ENCODE measurements at places on chromosomes 3 and 15. TPM values are rescaled to one million over a fixed set of nuclear protein-coding genes. Genes with fewer than 3 reads are reported as not detected.
A peak's percentile ranks its signal among the peaks of the same experiment; 100 is the strongest.

PLS1 gene
- total RNA-seq = 83.5 TPM

DNA sequence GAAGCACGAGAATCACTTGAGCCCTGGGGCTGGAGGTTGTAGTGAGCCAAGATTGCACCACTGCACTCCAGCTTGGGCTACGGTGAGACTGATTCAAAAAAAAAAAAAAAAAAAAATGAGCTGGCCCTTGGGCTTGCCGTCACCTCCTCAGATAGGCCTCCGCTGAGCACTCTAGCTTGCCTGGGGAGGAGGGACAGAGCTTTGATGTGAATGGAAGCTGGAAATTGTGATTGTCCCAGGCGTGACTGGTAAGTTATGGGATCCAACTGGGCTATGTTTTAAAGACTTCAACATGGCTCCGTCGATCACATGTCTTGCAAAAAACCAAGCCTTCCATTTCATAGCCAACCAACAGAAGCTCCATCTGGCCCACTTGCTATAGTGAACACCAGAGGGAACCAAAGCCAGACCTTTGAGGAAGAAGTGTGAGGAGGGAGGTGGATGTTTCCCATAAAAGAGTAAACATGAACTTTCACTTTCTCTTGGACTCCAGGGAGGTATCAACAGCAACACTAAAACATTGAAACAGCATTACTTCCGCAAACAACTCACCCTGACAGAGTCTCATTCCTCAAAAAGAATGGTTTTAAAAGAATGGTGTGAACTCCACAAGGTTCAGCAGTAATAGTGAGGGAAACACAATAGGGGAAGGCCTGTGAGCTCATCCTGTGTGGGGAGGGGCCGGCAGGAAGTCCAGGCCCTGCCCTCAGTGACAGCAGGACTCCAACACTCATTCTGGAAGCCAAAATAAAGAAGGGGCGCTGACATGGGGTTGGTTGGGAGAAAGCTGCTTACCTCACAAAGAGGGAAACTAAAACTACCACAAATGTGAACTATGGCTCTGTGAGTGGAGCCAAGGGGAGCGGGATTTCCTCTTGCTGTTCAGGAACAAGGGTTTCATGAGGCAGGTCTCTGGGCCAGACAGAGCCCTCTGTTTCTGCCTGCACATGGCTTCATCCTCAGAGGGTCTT lies 59.2 kb upstream of the IL12A start:
- DNase-seq = peak; percentile 73

- no peak for DNase-seq
Measured at GRCh38 chr3:94596887-94597566, 534.2 kb downstream of the NSUN3 start.

DNA sequence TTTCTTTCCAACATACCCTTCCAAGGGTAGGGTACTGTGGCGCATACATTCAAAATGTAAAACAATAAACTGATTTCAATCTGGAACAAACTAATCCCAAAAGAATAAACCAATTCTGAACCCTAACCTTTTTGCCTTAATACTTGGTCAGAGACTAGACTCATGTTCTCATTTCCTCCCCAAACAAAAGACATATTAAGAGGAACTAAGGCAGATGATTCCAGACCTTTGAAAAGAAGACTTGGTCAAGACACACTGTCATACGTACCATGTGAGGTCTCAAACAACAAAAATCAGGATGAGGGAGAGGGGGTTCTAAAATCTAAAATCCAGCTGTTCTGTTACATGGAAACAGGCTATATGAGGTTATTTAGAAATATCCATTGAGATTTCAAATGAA lies 102.1 kb downstream of the RFTN1 start:
- no peak for DNase-seq

DNA sequence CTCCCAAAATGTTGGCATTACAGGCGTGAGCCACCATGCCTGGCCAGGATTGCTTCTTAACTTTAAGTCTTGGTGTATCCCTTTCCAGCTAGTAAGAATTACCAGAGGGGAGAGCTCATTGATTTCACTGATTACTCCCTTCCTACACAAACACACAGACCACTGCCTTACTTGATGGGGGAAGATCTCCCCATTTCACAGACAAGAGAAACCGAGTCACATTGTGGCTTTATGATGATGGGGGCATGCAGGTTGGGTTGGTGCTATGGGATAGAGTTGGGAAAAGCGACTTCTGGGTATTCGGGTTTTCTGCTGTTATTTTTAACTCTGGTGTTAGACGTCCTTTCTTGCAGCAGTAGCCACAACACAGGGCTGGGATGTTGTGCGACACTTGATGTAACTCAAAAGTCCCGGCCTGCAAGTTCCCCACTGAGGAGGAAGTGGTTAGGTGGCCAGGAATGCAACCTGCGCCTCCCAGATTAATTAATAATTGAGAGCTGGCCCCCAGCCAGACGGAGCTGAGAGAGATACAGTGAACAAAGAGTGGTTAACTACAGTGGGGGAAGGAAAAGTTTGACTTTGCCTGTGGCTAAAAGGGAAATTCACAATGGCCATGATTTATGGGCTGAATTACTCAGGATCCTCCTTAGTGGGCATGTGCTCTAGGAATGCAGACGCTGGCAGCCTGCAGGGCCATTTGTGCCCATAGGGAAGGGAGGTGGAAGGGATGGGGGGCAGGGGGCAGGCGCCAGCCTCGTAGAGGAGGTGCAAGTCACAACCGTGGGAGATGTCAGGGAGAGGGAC lies 63.6 kb downstream of the SMAD6 start:
- DNase-seq = peak; percentile 99

PDZRN3 gene
- 0.17 TPM for total RNA-seq

DNA sequence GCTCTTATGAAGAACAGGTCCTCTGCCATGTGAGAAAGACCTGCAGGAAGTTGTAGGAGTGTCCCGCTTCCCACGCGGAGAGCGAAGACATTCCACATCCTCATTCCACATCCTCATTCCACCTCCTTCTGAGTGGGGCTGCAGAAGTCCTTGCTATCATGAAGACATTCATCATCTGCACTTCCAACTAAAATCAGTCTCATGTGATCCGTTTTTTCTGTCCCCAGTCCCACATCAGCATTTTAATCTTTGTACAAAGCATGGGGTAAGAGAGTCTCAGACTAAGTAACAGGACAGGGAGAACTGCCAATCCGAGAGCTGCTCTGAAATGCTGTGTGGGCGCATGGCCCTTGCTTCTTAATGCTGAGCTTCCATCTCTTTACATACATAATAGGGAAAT lies 227.2 kb downstream of the RSRC1 start:
- DNase-seq = no peak

DNA sequence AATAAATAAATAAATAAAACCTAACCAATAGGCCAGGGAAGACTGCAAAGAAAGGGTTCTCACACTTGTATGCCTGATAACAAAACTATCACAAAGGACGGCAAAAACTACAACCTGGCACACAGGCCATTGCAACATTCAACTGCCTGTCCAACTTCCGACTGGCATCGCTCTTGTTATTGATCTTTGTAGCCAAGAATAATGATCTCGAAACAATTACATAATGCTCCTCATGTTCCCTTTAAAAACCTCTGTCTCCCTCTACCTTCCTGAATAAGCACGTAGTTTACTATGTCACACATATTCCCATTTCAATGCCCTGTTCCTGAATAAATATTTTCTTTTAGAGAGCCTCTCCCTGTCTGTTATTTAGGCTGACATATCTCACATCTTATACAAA lies 74.3 kb downstream of the B3GNT5 start:
- DNase-seq = no peak

UROC1 gene
- not detected for total RNA-seq

GHSR gene
- not detected for total RNA-seq

ANKUB1 gene
- not detected for total RNA-seq

DNA sequence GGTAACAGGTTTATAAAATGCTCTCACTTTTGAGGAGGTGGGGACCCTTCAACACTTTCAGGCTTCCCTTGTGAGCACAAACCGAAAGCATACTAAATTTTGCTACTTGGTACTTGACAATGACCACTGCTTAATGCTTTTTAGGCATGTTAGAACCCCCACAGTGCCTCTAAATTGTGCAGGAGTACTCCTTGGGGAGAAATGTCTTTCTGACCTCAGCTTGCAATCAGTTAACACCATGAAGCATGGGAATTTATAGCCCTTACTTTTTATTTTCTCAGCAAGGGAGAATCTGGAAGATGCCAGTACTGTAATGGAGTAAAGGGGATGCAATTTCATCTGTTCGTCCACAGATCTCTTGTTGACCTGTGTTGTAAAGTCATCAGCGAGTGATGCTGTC lies 308.9 kb upstream of the TBC1D5 start:
- no peak for DNase-seq

DNA sequence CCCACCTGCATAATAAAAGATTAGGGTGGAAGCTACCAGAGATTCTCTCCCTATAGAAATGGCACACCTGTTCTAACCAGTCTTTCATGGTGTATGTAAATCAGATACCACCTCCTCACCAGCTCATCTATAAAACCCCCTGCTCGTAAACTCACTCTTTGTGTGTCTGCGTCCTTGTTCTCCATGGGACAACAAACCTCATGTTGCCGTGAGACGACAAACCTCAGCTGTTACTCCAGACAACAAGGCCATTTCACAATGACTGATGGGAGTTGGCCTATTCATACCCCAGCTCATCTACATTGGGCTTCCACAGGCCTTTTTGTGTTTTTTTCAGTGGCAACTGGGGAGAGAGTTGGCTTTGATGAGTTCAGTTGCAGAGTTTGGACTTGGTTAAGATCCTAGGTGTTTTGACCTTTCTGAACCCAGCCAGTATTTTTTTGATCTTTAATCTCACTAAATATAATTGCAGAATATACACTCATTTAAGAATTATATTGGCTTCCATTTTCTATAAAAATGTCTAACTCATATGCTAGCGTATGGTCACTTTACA lies 96.6 kb upstream of the LRIG1 start:
- no peak for DNase-seq

LPCAT4 gene
- 12.6 TPM for total RNA-seq

RLBP1 gene
- not detected for total RNA-seq

CAMP gene
- total RNA-seq = 0.25 TPM

DNA sequence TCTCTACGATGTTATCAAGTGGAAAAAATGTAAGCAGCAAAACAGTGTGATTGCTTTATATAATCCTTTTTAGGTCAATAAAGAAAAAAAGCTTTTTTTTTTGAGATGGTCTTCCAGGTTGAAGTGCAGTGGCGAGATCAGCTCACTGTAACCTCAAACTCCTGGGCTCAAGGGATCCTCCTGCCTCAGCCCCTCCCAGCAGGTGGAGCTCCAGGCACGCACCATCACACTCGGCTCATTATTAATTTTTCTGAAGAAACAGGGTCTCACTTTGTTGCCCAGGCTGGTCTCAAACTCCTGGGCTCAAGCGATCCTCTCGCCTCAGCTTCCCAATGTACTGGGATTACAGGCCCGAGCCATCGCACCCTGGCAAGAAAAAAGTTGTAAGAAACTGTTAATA lies 17.3 kb downstream of the RNF168 start:
- no peak for DNase-seq

DNA sequence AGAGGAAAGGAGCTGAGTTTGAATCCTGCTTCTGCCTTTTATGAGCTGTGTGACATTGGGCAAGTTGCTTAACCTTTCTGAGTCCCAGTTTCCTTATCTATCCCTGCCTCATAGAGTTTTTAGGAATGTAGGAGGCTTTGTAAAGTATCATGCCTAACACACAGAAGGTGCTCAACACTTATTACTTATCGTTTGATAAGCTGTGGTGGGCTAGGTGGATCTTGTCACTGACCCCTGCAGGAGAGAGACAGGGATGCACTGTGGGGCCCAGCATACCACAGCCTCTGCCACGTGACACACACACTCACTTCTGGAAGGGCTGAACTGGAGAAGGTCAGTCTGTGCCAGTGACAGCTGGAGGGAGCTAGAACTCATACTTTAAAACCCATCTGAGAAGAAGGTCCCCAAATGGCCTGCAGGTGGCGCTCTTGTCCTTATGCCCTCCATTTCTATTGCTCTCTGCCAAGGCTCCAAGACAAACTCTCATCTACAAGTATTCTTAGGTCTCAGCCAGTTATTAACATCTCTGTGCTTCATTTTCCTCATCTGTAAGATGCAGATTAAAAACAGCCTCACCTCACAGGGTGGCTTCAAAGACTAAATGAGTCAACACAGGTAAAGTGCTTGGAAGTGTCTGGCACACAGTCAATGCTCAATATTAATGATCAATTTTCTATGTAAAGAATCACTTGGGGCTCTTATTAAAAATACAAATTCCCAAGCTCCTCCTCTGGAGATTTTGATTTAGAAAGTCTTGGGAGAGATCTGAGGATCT lies 57.5 kb upstream of the HACD2 start:
- peak; percentile 85 for DNase-seq

THAP10 gene
- 1.0 TPM for total RNA-seq

GRCh38 chr3:22634433-22634832 lies 568.7 kb upstream of the UBE2E2 start:
- no peak for DNase-seq

PHLDB2 gene
- total RNA-seq = 109 TPM

GP5 gene
- under 0.01 TPM for total RNA-seq

SLC22A14 gene
- not detected for total RNA-seq

FOXB1 gene
- not detected for total RNA-seq

CD200R1 gene
- not detected for total RNA-seq

DNA sequence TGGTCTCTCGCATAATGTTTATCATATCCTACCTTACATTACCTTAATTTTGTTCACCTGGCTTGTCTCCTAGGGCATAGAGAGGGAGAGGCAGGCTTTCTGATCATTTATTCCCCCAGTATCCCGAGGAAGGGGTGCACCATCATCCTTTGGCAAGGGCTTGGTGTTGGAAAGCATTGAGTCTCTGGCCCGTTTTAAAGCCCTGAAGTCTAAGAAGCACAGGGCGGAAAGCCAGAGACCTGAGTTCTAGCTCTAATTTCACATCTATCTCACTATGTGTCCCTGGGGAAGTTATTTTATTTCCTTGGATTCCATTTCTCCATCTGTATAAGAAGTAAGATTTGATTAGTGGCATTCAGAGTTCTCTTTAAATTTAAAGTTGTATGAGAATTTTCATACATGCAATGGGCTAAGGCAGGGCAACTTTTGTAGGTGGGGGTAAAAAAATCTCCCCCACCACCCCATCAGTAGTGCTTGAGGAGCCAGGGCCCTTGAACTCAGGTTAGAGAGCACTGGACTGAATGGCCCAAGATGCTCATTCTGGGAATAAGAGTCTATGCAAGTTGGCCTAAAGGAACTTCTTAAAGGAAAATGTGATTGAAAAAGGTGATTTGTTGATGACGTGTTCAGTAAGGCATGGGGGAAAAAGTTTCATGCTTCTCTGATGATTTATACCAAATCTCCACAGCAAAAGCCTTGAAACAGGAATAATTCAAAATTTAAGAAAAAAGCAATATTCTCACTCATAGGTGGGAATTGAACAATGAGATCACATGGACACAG lies 10.1 kb downstream of the TMC3 start:
- no peak for DNase-seq
